MV-4-11 (cell line): ENCODE measurements at places on chromosomes 7 and 10.

DNA sequence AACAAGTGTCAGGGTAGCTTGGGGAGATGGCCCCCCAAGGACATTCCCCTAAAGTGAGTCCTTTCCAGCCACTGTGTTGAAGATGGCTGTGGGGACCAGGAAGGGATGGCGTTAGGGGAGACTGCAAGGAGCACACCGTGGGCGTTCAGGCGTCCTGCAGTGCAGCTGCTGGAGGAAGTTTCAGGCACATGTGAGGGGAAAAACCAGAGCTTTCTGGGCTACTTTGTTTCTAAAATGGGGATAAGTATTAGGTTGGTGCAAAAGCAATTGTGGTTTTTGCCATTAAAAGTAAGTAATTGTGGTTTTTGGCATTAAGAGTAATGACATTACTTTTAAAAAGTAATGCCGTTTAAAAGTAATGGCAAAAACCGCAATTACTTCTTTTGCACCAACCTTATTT, 14.3 kb downstream of the PRF1 start:
- DNase-seq = no peak

DNA sequence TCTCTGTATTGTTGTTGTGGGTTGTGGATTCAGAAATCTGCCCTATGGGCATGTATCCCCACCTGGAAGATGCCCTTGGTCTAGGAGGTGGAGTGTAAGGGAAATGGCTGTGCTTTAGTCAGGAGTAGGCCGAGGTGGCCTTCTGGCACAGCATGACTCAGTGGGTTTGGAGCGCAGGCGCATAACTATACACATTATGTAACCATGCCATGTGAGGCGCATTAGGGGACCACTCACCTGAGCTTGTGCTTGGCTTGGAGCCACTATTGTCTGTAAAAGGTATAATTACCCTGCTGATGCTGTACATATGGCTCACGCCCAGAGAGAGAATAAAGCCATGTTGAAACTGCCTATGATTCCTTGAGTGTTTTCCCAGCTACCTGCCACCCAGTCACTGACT, 20.6 kb upstream of the ADAMTS14 start:
- no peak for DNase-seq

DNA sequence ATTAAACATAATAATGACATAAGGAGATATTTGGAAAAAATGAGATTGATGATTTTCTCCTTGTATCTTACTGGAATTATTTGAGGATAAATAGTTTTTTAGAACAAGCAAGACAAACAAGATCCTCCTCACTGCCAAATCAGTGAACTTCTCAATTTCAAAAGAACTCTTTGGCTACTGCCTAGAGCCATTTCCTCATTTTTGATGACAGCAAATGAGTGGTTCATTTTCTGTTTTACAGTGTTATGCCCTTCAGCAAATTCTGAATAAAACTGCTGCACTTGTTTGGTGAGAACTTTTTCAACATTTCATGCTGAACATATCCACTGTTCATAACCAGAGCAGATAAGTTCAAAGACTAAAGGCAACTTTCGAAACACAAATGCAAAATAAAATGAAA, 42.5 kb upstream of the AHR start:
- peak; percentile 68 for DNase-seq

GRCh38 chr10:8853048-8853447, 798.6 kb downstream of the GATA3 start:
- no peak for DNase-seq

DNA sequence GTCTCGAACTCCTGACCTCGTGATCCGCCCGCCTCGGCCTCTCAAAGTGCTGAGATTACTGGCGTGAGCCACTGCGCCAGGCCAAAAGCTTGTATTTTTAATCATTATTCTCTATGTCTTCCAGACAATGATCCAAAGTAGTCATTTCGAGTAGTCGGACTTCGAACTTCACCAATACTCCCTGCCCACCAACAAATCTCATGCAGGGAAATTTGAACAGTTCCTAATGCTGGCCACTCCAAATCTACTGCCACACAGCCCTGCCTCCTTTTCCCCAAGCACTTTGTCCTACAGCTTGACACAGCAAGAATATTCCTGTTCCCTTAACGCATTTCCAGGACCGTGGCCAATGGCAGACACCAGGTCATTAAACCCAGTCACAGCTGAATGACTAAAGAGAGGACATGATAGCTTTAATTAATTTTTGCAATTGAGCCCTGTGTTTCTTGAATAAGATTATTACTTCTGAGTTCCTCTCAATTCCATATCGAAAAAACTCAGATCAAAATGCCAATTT, 142.3 kb upstream of the NRP1 start:
- no peak for DNase-seq

- no peak for DNase-seq
Observed at GRCh38 chr7:12570168-12570533, 369 bp upstream of the SCIN start.

- DNase-seq = peak; percentile 60
Observed at GRCh38 chr10:89029785-89030437, 39.3 kb downstream of the FAS start.
